Stimulated activated CD8-positive, alpha-beta memory T cell treated with anti-CD3 and anti-CD28 coated beads, Interleukin-7, amount 100 ng/mL, for 1 hour (primary cell): ENCODE measurements at places on chromosomes 5 and 9.

- DNase-seq, result no peak
Observed at GRCh38 chr9:108272349-108272899, 583.4 kb downstream of the ACTL7B start.

- no peak for DNase-seq
Observed at GRCh38 chr5:168110870-168111832, 180.3 kb upstream of the WWC1 start.

DNA sequence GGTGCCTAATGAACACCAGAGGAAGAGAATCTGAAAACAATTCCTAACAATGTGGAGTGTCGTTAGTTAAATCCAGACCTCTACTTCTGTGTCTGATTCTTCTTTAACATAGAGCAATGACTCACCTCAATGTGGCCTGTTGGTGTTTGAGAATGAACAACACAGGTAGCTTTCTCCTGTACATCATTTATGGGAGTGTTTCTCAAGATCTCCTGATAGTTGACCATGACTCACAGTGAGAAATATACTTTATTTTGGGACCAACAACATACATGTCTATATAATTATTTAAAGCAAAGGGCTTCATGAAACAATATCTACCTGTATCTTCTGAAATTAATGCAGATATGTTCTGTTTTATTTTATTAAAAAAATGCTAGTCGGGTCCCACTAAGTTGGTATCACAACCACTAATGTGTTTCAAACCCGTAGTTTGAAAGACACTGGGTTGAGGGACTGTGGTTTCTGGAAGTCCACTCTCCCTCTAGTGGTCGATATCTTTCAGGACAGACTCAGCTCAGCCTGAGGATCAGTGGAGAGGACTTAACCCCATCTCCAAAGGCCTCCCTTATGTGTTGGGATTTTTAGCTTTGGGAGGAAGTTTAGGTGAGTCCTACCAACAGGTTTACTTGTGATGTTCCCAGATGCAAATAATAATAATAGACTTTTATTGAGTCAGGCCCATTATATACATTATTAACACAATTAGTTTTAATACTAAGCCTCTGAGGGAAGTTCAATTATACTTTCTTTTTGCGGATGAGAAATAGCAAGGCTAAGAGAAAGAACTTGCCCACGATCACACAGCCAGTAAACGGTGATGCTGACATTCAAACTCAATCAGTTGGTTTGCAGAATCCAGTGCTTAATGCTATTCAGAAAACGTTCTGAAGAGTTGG, 70.0 kb upstream of the KLF9 start:
- DNase-seq, result no peak

GRCh38 chr9:121059998-121060636, 10.0 kb upstream of the C5 start:
- no peak for DNase-seq

DNA sequence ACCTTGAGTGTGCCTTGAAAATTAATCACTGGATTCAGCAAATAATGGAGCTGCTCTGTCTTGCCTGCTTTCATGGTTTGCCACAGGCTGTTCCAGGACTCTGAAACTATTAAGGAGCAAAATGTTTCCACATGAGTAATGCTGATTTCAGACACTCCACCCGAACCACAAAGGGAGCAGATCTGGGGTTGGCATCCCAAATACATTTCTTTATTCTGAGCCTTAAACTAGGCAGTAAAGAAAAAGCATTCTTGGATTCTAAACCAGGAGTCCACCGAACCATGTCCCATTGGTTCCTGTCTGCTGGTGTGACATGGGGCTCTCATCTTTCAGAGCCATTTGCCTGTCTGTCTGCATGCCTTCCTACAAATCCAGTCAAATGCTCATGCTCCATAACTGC, 10.1 kb upstream of the C1QTNF3 start:
- no peak for DNase-seq

DNA sequence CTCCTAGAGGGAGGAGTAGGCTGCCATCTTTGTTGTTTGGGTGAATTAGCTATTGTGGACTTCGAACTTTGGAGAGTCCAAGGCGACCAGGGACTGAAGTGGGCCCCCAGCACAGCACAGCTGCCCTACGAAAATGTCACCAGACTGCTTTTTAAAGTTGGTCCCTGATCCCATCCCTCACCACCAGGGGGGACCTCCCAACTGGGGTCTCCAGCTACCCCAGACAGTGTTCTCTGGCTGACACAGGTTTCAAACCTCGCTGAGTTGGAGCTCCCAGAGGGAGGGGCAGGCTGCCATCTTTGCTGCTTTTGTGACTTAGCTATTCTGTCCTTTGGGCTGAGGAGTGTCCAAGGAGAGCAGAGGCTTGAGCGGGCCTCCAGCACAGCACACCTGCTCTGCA, 45.7 kb upstream of the ADRB2 start:
- no peak for DNase-seq

DNA sequence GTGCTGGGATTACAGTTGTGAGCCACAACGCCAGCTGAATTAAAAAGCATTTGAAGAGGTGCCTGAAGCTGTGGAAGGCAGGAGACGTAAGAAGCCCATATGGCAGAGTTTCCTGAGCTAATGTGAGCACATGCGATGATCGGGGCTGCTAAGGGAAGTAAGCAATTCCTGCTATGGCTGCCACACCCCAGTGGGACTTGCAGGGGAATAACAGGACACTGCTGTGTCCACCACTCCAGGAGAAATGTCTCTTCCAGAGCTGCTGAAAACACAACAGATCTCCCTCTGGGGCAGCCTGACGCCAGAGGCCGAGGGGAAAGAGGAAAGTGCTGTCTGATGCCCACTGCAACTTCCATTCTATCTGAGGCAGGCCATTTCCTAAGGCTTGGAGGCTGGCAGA, 46.2 kb upstream of the ANKRD55 start:
- no peak for DNase-seq

- no peak for DNase-seq
Observed at GRCh38 chr9:33125461-33125860, 41.7 kb downstream of the B4GALT1 start.

GRCh38 chr9:137956039-137956438, 78.5 kb downstream of the CACNA1B start:
- no peak for DNase-seq

GRCh38 chr5:8456846-8457186, 587.9 kb downstream of the MTRR start:
- no peak for DNase-seq

- no peak for DNase-seq
Observed at GRCh38 chr5:43804041-43804440, 201.1 kb downstream of the NNT start.

GRCh38 chr9:3434594-3434993, 91.2 kb downstream of the RFX3 start:
- no peak for DNase-seq

DNA sequence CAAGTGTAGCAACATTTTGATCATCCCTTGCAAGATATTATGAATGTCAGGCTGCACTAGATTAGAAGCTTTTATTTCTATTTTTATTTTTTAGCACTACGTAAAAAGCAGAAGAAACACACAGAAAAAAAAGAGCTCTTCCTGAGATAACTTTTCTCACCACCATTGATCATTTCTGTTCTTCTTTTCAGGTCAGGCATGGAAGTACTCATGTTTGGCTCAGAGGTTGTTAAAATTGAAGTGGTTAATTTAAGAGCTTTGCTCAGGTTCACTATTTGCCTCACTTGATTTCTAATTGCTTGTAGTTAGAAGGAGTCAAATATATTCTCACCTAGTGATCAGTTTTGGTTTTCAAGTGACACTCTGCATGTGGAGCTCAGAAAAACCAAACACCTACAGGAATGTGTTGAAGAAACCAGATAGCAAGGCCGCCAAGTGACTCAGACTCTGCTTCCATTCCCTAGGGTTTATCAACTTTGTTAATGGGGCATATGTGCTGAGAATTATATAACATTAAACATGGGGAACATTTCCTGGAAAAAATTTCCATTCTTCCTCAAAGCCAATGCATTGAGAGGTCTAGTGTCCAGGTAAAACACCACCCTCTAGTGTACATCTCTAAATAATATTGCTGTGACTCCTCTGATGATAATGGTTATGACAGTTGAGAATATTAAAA, 679.8 kb downstream of the CETN3 start:
- no peak for DNase-seq

GRCh38 chr5:178234121-178234749, 1.6 kb upstream of the PHYKPL start:
- no peak for DNase-seq

GRCh38 chr5:100900142-100900795, 2.8 kb downstream of the ST8SIA4 start:
- DNase-seq, result no peak

- DNase-seq, result no peak
Observed at GRCh38 chr9:76419782-76420380, 25.7 kb upstream of the RFK start.

GRCh38 chr5:33743099-33743498, 148.7 kb downstream of the ADAMTS12 start:
- no peak for DNase-seq

- no peak for DNase-seq
Observed at GRCh38 chr9:129895376-129896268, 60.4 kb downstream of the USP20 start.

DNA sequence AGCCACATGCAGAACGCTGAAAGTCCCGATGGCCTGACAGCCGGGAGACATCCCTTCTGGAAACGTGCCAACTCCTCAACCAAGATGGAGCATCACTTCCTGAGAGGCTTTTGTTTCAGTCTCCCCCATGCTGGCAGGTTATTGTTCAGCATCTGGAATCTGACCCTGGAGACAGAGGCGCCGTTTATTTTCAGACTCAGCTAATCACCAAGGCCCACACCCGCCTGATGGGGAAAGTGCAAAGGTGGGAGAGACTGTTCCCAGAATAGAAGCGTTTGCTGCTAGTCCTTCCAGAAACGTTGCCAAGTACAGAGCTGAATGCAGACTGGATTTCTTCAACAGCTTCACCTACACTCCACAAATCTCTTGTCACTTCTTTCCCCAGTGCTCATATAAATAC, 41.8 kb upstream of the S1PR3 start:
- no peak for DNase-seq

DNA sequence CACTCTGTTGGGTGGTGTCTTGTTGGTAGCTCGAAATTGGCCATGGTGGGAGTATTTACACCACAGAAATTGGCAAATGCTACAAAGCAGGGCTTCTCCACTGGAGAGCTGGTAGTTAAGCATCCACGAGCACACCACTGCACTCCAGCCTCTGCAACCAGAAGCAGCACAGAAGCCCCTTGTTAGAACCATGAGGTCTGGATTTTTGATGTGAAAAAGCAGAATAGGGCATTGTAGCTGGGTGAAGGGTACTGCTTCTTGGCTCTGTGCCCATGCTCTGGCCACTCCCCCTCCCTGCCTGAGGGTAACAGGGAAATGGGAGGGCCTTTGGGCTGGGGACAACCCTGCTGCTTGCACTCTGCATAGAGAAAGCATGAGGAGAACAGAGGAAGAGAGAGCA, 81.2 kb upstream of the UBTD2 start:
- DNase-seq, result no peak

DNA sequence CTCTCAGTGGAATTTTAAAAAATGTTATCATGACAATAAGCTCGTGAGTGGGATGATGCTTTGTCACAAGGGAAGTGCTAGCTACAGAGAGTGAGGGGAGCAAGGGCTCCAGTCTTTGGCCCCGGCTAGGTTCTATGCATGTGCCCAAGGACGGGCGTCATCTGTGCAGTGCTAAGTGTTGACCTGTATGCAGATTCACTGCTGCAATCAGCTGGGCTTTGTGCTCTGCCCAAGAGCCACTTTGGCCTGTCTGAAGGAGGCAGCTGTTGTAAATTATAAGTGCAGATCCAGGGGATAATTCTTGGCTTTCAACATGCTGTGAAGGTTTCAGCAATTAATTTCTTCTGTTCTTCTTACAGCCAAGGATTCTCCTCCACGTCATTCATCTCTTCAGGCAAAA, 268.6 kb downstream of the PSAT1 start:
- no peak for DNase-seq

- DNase-seq, result no peak
Observed at GRCh38 chr5:8520917-8521316, 652.0 kb downstream of the MTRR start.

- no peak for DNase-seq
Observed at GRCh38 chr9:68762570-68762969, 57.5 kb downstream of the PIP5K1B start.

GRCh38 chr9:131739133-131739958, 530 bp downstream of the RAPGEF1 start:
- no peak for DNase-seq

DNA sequence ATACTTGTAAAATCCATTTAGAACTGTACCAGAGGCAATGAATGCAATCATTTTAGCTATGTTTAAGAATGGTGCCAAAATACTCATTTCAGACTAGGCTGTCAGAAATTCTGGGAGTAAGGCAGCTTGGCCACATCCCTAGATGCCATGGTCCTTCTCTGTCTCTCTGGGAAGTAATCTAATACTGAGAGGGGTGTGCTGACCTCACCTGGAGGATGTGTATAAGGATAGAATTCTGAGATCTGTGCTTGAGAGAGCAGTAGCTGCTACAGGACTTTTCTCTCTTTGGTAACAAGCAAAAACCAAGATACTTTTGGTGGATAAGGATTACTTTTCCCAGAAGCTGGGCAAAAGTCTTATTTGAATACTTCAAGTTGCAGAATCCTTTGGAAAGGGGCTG, 68.1 kb upstream of the MRPS30 start:
- DNase-seq, result no peak

DNA sequence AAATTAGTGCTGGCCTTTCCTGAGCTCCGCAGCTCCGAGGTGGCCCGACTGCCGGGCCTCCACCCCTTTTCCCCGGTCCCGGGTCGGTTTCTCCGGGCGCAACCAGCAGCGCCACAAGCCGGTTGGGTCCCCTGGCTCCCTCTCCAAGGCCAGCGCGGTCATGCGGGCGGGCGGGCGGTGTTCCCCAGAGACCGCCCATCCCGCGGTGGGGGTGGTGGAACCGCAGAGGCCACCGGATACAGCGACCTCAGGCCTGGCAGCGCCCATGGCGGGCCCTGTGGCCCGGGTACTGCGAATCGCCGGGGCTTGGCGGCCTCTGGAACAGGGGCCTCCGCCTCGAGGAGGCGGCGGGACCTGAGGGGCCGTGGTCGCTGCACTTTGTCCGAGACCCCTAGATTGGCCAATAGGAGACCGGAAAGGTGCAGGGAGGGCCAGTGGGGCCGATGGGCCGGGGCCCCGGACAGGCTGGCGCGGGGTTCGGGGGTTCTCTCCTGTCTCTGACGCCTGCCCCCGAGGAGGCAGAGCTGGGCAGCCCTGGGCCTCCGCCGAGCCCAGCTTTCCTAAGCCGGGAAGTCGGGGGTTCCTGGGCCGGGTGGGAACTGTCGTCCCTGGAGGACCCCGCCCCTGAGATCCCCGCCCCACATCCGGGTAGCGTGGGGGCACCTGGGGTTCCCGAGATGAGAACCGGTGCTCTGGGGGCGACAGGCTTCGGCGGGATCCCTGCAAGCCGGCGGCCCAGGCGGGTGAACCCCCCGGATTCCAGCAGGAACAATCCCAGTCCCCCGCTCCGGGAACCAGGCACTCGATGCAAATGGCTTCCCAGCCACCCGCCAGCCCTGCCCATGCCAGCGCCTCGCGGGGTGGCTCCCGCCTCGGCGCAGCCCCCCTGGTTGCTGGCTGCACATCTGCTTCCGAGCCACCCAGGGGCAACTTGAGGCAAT, 293.9 kb downstream of the ZSWIM6 start:
- no peak for DNase-seq
